ENCODE measurements at places on chromosomes 11 and 22.
A peak's percentile ranks its signal among the peaks of the same experiment; 100 is the strongest.

DNA sequence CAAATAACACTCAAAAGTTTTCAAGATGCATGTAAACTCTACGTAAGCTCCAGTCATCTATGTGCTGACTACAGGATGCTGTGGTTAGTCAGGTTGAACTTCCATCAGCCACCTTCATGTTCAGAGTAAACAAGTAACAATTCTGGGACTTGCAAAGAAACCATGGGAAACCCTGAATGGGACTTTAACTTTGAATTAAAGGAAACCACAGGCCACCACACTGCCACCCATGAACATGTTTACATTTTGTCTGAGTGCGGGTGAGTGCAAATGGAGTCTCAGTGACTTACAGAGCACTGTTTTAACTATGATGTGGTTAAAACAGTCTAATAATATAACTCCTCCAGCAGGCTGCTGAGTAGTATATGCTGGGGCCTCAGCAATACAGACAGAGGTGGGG, 12.9 kb upstream of the SYTL2 start:
- no peak overlapping the region for H3K4me3 ChIP-seq
- no peak for DNase-seq
- no peaks in the 10 kb centered on the region for H3K36me3 ChIP-seq
- H3K27ac ChIP-seq, result no peak overlapping the region
- peaks cover 10% of the 10 kb centered on the region for H3K4me1 ChIP-seq

- no peaks in the 10 kb centered on the region for H3K36me3 ChIP-seq
- DNase-seq, result no peak
- H3K27me3 ChIP-seq, result no peaks in the 10 kb centered on the region
- H3K27ac ChIP-seq, result no peak overlapping the region
- no peaks in the 10 kb centered on the region for H3K4me1 ChIP-seq
Measured at GRCh38 chr11:35496416-35496815, 29.0 kb downstream of the PAMR1 start.

DNA sequence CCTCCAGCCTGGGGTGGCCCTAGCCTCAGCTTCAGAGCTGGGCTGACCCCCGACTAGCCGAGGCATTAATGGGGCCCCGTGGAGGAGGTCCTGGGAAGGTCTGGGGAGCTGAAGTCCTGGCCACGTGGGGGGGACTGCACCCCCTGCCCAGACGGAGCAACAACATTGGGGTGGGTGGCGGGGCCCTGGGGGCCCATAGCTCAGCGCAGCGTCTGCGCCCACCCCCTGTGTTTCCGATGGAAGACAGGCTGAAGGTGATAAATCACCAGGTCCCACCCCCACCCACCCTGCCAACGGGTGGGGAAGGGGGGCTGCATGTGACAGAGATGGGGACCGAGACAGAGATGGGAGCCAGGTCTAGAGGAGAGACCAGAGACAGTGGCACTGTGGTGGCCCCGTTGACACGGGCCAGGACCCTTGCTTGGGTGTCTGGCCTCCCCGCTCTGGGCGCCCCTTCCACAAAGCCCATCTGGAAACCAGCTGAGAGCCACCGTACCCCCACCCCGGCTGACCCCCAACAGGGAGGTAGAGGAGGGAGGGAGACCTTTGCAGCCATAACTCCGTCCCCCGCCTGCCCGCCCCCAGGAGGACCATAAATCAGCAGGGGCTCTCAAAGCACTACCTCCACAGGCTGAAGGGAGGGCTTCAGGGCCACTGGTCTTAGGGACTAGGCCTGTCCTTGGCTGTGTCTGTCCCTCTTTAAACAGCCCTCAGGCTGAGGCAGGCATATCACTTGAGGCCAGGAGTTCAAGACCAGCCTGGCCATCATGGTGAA, 8.2 kb downstream of the GP1BB start:
- peaks cover 7% of the 10 kb centered on the region for H3K4me1 ChIP-seq
- no peak overlapping the region for H3K27ac ChIP-seq
- H3K4me3 ChIP-seq, result no peak overlapping the region
- no peaks in the 10 kb centered on the region for H3K36me3 ChIP-seq

DNA sequence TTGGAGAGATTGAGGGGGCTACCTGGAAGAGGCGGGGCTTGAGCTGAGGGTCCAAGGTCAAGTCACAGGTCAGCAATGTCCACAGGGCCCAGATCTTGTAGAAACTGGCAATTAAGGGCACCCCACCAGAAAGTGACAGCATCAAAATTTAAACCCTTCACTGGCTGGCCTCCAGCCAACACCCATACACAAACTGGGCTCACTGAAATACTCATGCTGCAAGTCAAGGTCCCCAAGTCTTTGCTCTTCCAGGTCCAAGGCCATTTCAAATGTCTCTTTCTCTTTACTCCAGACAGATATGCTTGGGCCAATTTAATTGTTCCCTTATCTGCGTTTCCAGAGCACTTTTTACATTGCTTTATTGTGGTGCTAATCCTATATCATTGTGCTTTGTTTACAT, 36.4 kb downstream of the LMO2 start:
- H3K36me3 ChIP-seq, result no peaks in the 10 kb centered on the region
- H3K27ac ChIP-seq, result no peak overlapping the region
- H3K27me3 ChIP-seq, result no peaks in the 10 kb centered on the region

DNA sequence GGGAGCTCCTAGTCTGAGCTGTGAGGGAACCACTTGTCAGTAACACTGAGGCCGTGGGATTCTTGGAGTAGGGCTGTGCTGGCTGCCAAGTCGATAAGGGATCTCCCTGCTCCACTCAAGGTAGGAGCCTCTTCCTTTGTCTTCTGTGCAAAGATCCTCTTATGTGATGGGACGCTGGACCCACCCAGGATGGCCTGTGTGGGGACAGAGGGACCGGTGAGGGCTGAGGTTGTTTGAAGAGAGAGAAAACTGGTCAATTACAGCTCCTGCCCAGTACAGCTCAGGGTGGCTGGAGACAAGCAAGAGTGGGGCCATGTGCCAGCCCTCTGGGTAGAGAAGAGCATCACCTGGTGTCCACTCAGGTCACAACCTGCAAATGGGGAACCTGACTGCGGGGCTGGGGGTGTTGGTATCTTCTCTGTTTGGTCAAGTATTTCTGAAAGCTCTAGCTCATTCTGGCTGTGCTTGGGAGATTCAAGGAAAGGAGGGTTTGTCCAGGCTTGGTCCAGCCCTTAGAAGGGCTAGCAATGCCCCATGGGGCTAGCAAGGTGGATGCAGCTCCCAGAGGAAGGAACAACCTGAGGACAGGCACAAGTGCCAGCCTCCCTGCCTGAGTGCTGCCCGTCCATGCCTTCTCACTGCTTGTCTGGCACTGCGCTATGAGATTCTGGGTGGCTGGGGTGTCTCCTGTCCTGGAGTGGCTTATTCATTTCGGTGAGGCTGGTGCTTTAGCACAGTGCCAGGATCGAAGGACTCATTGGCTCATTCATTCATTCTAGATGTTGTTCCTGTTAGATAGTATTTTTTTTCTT, 27.6 kb upstream of the BAIAP2L2 start:
- no peaks in the 10 kb centered on the region for H3K4me1 ChIP-seq
- H3K27ac ChIP-seq, result no peak overlapping the region
- no peak for DNase-seq
- no peak overlapping the region for H3K4me3 ChIP-seq
- H3K36me3 ChIP-seq, result no peaks in the 10 kb centered on the region

GRCh38 chr11:44699497-44700408, 27.0 kb upstream of the TSPAN18 start:
- no peaks in the 10 kb centered on the region for H3K36me3 ChIP-seq
- no peak overlapping the region for H3K4me3 ChIP-seq
- H3K27me3 ChIP-seq, result no peaks in the 10 kb centered on the region
- H3K4me1 ChIP-seq, result no peaks in the 10 kb centered on the region
- DNase-seq, result no peak

- H3K4me3 ChIP-seq, result no peak overlapping the region
- DNase-seq, result no peak
- H3K27ac ChIP-seq, result no peak overlapping the region
- no peaks in the 10 kb centered on the region for H3K4me1 ChIP-seq
- no peaks in the 10 kb centered on the region for H3K36me3 ChIP-seq
Measured at GRCh38 chr22:28208036-28208435, 289.0 kb upstream of the PITPNB start.

DNA sequence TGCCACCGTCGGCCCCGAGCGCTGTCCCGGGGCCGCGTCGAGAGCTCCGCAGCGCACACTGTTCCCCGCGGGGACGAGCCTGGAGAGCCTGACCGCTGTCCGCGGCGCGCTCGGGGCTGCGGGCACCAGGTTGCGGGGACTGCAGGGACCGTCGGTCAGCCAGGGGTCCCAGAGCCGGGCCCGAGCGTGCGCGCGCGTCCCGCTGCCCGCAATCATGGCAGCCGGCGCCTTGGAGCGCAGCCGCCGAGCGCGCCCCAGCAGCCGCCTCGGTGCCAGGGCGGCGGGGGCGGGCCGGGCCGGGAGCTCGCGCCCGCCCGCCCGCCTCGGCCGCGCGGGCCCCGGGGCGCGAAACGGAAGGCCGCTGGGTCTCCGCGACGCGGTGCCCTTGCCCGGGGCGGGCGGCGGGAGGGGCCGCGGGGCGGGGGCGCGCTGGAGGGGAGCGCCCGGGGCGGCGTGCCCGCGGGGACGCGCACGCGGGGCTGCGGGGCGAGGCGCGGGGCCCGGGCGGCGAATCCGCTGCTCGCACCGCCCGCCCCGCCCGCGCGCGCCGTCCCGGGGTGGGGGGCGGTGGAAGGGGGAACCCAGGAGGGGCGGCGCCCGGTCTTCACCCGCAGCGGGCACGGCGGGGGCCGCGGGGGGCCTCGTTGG, 79.4 kb upstream of the PPARA start:
- H3K27ac ChIP-seq, result peak overlapping the region; percentile 100
- peak; percentile 56 for DNase-seq
- H3K27me3 ChIP-seq, result no peaks in the 10 kb centered on the region
- no peaks in the 10 kb centered on the region for H3K36me3 ChIP-seq
- peak overlapping the region; percentile 78 for H3K4me3 ChIP-seq

- no peaks in the 10 kb centered on the region for H3K27me3 ChIP-seq
- no peak overlapping the region for H3K27ac ChIP-seq
- DNase-seq, result no peak
- no peak overlapping the region for H3K4me3 ChIP-seq
- no peaks in the 10 kb centered on the region for H3K36me3 ChIP-seq
Measured at GRCh38 chr11:114262681-114263512, 33.3 kb upstream of the NNMT start.

- DNase-seq, result no peak
- no peaks in the 10 kb centered on the region for H3K36me3 ChIP-seq
- no peaks in the 10 kb centered on the region for H3K27me3 ChIP-seq
- no peak overlapping the region for H3K4me3 ChIP-seq
- H3K27ac ChIP-seq, result no peak overlapping the region
- no peaks in the 10 kb centered on the region for H3K4me1 ChIP-seq
Measured at GRCh38 chr11:39011797-39012196, 2413.8 kb upstream of the RAG2 start.

DNA sequence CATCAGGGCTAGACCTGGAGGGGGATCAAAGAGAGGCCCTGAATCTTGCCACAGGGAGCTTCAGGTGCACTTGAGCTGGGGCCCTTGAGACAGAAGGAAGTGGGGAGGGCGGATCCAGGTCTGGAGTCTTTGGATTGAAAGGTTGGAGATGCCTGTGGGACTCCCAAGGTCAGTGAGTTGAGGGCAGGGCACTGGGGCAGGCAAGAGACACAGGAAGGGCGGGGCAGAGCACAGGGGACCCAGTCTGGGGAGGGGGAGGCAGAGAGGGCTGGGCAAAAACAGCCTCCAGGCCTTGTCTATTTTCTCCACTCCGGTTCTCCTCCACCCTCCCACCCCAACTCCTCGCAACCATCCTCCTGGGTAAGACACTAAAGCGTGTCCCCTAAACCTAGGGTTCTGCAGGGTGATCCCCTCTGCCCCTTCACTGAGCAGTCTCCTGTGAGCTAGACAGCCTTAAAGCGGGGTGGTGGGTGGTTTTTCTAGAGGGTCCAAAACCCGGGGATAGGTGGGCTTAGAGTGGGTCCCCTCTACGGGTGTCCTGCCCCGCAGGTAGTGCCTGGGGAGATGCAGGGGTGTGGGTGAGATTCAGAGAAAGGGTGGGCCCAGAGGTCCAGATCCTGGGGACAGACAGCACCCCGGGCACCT, 38.6 kb upstream of the CELSR1 start:
- H3K4me3 ChIP-seq, result peak overlapping the region; percentile 58
- DNase-seq, result no peak
- H3K27me3 ChIP-seq, result no peaks in the 10 kb centered on the region
- no peaks in the 10 kb centered on the region for H3K36me3 ChIP-seq

- no peaks in the 10 kb centered on the region for H3K27me3 ChIP-seq
- no peak overlapping the region for H3K27ac ChIP-seq
- no peak overlapping the region for H3K4me3 ChIP-seq
- DNase-seq, result no peak
Measured at GRCh38 chr11:100709233-100709957, 22.3 kb downstream of the ARHGAP42 start.

DNA sequence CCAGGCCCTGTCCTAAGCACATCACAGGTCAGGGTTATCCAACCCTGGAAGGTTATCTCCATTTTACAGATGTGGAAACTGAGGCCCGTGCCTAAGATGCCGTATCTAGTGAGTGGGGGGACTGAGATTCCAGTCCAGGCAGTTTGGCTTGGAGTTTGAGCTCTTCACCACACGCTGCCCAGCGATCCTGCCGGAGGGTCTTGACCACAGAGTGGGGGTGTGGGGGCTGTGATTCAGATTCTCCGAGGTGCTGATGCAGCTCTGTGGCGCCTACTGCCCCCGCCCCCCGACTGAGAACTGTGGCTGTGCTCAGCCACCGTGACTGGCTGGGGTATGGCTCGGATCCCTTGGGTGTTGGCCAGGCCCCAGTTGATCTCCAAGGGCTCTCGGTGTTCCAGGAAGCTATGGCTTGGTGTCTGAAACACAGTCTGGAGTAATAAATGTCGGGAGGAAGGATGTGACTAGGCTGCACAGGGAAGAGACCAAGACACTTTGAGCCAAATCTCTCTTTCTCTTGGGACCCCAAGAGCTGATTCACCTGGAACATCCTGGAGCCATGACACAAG, 60.6 kb upstream of the RASD2 start:
- H3K36me3 ChIP-seq, result no peaks in the 10 kb centered on the region
- H3K4me1 ChIP-seq, result peaks cover 18% of the 10 kb centered on the region
- H3K4me3 ChIP-seq, result no peak overlapping the region
- H3K27me3 ChIP-seq, result no peaks in the 10 kb centered on the region
- no peak overlapping the region for H3K27ac ChIP-seq

DNA sequence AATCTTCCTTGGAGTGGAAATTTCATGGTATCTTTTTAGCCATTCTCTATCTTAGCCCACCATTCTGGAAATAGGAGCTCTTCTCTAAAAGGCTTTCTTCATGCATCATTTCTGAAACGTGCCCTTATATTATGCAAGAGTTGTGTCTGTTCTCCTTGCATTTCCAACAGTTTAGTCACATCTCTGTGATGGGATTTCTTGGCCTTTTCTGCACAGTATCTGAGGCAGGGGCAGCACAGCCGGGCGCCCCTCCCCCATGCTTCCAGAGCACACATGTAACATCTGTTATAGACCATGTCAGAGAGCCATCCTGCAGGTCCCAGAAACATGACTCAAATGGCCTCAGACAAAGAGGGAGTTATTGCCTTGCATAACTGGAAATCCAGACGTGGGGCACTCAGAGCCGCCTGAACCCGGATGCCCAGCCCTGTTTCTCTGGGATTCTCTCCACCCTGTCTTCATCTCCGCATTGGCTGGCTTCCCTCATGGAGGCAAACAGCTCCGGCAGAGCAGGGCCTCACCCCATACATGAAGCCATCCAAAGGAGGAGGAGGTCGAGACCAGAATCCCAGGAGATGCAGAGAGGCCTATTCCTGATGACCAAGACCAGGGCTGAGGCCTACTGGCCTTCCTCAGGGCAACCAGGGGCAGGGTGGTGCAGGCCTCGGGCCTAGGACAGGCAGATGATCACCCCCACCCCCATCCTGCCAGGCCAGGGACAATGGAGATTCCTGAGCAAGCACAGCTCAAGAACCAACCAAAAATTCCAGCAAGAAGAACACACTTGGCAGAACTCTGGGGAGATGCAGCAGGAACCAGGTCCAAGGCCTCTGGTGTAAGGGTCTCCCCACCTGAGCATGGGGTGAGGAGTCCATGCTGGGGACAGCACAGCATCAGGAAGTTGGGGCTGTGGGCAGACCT, 61.3 kb downstream of the IGLL5 start:
- no peak overlapping the region for H3K27ac ChIP-seq
- H3K4me1 ChIP-seq, result no peaks in the 10 kb centered on the region
- no peak for DNase-seq

Data from tibial nerve (tissue), 4 donors.